ENCODE measurements at places on chromosomes 7 and 10. TPM values are rescaled to one million over a fixed set of nuclear protein-coding genes. Genes with fewer than 3 reads are reported as not detected.

PRF1 gene
- 2.8 TPM for total RNA-seq

ADAM12 gene
- 0.55 TPM for total RNA-seq

LBX1 gene
- total RNA-seq: not detected

CALML5 gene
- total RNA-seq: not detected

SFR1 gene
- total RNA-seq: 6.1 TPM
